ENCODE measurements at places on chromosomes 3 and 15.

GRCh38 chr3:143596957-143597642 is 251.2 kb downstream of the SLC9A9 start:
- DNase-seq, result no peak

DNA sequence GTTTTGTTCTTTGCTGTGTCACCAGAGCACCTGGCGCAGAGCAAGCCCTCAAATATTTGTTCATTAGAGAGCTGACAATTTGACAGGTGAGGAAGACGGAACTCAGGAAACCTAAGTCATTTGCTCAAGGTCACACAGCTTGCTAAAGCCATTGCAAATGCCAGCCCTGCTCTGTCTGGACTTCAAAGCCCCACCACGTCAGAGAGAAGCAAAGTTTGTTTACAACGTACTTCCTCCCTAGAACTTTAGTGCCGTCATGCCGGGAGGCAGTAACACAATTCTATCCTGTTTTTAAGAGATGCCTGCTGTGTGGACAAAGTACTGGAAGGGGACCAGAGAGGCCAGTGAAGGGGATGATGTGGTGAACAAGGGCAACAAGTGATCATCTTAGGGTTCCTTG is 216.6 kb upstream of the PRICKLE2 start:
- DNase-seq, result no peak

GRCh38 chr3:60217156-60217911 is 1033.9 kb downstream of the FHIT start:
- no peak for DNase-seq

- DNase-seq, result peak; percentile 15
These were observed 6.4 kb upstream of the GHRL start for GRCh38 chr3:10299175-10299574.

DNA sequence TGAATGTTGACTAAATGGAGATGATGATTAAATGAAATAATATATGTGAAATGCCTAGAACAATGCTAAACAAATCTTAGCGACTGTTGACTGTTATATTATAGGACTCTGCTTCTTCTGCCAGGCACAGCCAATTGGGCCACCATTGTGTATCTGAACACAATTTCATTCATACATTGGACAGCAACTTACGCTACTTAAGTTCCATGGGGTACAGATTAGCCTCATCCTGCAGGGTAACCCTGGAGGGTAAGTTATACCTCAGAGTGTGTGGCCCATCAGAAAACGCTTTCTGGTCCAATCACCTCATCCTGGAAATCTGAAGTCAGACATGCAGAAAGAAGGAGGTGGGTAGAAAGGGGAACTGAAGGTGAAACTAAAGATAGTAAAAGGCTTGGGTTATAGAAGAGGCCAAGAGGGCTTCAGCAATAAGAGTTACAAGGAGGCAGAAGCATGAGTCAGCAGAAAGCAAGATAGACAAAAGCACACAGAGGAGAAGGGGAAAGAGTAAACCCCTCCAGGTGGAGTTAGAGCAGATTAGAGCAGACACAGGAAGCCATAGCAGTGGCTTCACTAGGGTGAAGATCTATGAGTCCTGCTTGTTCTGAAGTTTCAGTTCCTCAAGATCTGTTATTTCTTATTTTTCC is 119.3 kb upstream of the SLC24A5 start:
- peak; percentile 75 for DNase-seq

GRCh38 chr3:113533534-113533892 is 1.2 kb downstream of the SIDT1 start:
- peak; percentile 66 for DNase-seq

DNA sequence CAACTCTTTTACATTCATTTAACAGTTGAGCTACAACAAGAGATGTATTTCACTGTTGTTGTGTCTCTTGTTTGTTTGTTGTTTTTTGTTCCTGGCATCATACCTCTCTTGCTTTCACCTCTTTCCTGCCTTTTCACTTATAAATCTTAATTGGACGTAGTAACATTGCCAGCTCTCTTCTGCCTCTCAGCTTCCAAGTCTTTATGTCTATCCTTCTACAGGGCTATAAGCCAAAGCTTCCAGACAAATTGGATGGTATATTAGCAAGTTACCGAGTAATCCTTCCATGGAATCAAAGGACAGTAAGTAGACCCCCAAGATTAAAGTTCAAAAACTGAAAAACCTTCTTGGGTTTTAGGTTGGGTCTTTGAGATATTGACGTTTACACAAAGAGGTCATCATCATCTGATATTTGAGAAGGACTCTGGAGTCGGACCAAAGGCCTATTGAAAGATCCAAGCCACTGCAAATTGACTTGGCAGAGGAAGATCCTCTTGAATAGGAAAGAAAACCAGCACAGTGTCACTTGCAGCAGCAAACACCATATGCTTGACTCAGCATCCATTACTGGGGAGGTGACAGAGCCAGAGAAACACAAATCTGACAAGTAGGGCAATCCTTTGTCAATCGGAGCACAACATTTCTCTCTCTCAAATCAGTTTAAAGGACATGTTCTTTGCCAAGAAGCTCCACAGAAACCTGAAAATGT is 648.5 kb upstream of the NR2F2 start:
- no peak for DNase-seq

DNA sequence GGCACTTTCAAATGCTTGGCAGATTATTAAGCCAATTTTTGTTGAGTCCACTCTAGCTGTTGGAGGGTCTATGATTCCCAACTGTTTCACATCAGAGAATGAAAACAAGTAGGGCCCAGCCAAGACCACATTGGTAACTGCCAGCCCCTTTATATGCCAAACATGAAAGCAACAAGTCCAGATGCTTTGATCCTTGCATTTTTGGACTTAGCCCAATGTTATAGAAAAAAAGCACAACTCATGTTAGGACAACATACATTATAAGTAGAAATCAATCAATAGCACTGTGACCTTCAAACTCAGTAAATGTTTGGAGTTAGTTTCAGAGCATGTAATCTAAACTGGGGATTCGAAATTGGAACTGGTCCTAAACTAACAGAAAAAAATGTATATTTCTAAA is 674.7 kb downstream of the MECOM start:
- DNase-seq, result no peak

GRCh38 chr15:48463366-48463880 is 132.2 kb downstream of the DUT start:
- no peak for DNase-seq

DNA sequence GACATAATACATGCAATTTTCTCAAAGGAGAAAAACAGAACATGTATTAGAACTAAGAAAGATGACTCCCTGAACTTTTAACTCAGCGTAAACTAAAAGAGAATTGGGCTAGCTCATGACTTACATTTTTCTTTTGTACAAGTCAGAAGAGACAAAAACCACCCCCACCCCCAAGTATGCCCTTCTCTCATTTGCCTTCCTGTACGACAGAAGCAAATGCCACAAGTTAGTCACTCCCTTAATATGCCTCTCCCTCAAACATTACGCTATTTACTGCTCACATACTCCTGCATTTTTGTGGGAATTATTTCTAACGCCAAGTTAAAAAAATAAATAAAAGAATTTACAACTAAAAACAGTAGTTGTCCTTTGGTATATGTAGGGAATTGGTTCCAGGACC is 22.0 kb downstream of the CPEB1 start:
- DNase-seq, result no peak

DNA sequence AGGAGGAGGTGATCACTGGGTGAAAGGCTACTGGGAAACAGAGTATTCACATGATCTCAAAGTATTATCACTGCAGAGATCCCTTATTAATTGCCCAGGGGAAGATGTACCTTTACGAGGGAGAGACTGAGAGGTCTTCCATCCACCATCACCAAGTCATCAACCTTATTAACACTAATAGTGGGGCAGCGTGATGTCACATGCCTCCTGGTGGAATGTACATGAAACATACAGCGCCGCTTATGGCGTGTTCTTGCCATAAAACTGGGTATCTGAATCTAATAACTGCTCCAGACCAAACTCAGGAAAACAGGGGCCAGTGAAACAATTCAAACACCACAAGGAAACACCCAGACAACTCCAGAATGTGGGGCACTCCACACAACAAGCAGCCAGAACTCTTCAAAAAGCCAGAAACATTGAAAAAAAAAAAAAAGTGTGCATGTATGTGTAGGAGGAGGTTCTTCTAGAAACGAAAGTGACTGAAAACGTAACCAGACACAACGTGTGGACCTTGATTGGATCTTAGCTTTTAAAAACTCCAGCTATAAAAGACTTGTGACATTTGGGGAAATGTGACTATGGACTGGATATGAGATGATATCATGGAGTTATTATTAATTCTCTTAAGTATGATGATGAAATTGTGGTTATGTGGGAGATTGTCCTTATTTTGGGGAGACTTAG is 4.6 kb downstream of the STIMATE start:
- DNase-seq, result no peak

- DNase-seq, result no peak
These were observed 315.2 kb downstream of the RORA start for GRCh38 chr15:60913900-60914299.

- no peak for DNase-seq
These were observed 142.3 kb upstream of the WNT5A start for GRCh38 chr3:55629432-55629831.

DNA sequence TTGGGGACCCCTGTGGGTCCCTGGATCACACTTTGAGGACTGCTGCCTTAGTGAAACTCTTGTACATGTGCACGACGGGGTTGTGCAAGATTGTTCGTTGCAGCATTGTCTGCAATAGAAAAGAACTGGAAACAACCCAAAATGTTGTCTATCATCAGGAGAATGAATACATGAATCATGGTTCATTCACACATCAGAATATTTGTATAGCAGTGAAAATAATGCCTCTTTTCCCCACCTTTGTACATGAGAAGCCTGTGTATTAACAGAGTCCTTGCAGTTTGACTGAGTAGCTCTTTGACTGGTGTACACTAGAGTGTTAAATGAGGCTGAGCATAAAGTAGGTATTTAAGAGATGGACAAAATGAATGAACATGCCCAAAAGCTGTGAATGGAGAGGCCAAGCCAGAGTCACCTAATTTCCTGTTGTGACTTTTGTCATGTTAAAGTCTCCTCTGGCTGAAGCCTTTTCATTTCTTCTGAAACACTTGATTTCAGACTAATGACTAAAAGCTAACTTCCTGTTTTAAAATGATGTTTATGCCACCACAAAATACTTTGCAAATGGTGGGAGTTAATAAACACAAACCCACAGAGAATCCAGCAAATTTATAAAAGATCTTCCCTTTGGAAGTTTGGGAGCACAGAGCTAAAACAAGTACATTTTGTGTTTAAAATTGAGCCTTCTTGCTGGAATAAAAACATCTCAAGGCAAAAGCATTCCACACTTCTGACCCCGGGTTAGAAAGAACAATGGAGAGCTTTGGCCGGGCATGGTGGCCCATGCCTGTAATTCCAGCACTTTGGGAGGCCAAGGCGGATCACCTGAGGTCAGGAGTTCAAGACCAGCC is 20.6 kb upstream of the USP3 start:
- DNase-seq, result peak; percentile 49

GRCh38 chr3:185934767-185935464 is 2.9 kb downstream of the TRA2B start:
- DNase-seq, result no peak

GRCh38 chr3:101181801-101182200 is 138.6 kb downstream of the IMPG2 start:
- DNase-seq, result no peak

GRCh38 chr3:192943393-192943792 is 25.7 kb upstream of the MB21D2 start:
- no peak for DNase-seq

DNA sequence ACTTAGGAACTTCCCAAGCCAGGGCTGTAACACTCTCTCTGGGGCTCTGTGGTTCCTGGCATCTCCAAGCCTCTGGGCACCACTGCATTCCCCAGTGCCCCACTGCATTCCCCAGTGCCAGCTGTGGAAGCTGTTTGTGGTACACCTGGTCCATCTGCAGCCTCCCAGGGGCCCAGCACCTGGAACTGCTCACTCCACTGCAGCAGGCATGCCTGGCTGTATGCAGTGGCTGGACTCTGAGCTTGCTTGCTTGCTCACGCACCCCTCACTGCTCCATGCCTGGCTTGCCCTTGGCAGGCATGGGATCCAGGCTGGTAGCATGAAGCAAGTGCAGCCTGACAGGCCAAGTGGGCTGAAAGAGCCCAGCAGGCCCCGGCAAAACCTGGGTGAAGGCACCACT is 512.1 kb downstream of the SQOR start:
- no peak for DNase-seq

DNA sequence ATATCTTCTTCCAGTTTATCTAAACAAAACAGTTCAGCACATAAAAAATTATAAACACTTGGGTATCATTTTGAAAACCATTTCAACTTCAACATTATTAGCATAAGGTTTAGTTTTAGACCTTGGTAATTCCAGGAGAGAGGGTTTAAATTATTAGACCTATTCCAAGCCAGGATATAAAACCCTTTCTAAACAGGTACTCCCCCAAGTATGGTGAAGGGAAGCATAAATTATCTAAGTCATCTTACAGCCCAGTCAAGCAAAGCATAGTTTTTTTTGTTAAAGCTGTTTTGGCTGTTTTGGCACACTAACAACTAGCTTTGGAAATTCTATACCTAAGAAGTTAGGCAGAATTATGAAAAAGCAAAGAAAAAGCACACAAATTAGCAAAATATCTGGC is 87.3 kb downstream of the FBN1 start:
- DNase-seq, result no peak

GRCh38 chr3:141854599-141854998 is 21.8 kb upstream of the ATP1B3 start:
- no peak for DNase-seq

DNA sequence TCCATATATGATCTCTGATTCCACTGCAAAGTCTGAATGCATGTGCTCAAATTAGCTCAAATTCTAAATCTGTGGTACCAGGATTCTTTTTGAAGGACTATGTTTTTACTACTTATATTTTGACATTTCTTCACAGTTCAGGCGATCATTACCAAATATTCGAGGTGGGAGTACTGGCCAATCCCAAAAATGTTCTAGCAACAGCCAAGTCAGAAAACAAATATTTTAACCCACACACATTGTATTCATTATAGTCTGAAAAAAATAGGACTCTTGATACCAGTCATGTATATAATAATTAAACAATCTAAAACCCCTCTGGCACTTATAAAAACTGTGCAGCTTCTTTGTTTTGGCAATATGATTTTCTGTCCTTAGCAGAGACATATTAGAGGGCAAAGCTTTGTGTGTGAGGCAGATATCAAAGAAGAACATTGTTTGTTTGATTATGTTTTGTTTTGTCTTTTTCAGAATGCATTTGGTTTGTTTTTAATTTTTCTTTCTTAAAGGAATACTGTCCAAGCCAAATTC is 37.4 kb downstream of the FGF7 start:
- no peak for DNase-seq

DNA sequence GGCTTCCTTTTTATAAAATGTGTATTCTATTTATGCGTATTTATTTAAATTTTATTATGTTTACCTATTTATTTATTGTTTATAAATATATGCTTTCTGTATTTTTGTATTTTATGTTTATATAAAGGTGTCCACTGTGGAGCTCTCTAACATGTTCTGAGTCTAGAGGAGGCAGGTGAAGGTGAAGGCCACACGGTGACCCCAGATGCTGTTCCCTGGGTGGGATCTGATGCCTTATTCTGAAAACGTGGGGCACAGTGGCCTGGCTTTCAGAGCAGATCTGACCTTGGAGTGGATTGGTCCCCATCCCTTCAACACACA is 104.7 kb upstream of the SLC7A14 start:
- no peak for DNase-seq

- no peak for DNase-seq
These were observed 46.6 kb downstream of the SMAD6 start for GRCh38 chr15:66748708-66749035.

GRCh38 chr15:72797338-72797689 is 13.8 kb upstream of the ADPGK start:
- no peak for DNase-seq
